Activated CD8-positive, alpha-beta T cell treated with anti-CD3 and anti-CD28 coated beads, Interleukin-2, amount 10 ng/mL, durations not matched to agents 7 days and 5 days (primary cell): ENCODE measurements at places on chromosomes 3 and 15. TPM values are rescaled to one million over a fixed set of nuclear protein-coding genes. Genes with fewer than 3 reads are reported as not detected.

DPPA4 gene
- not detected for total RNA-seq

OR5K2 gene
- total RNA-seq = not detected

DOCK3 gene
- total RNA-seq = 3.4 TPM

OR5H14 gene
- not detected for total RNA-seq

LRRK1 gene
- 0.66 TPM for total RNA-seq

PLAAT1 gene
- total RNA-seq = not detected

GHSR gene
- total RNA-seq = not detected

CLEC3B gene
- total RNA-seq = 0.29 TPM

CFAP44 gene
- total RNA-seq = 4.5 TPM

FOXL2NB gene
- total RNA-seq = not detected

SNUPN gene
- total RNA-seq = 32.5 TPM

ECT2 gene
- total RNA-seq = 57.2 TPM

ITIH1 gene
- not detected for total RNA-seq

PSTPIP1 gene
- total RNA-seq = 208 TPM

ITGA11 gene
- total RNA-seq = 0.39 TPM

FBXO40 gene
- not detected for total RNA-seq

ANKUB1 gene
- total RNA-seq = not detected

SCN11A gene
- total RNA-seq = not detected

ANKRD63 gene
- total RNA-seq = not detected

HIGD2B gene
- total RNA-seq = not detected

CCRL2 gene
- 10.1 TPM for total RNA-seq

C3orf70 gene
- total RNA-seq = 0.13 TPM

NCKIPSD gene
- total RNA-seq = 57.1 TPM

PP2D1 gene
- total RNA-seq = not detected

NPHP3 gene
- 16.9 TPM for total RNA-seq

DHX30 gene
- total RNA-seq = 72.8 TPM

HHLA2 gene
- total RNA-seq = 3.9 TPM

KBTBD12 gene
- not detected for total RNA-seq

AQP9 gene
- not detected for total RNA-seq

CCK gene
- not detected for total RNA-seq

SRP14 gene
- total RNA-seq = 182 TPM

POPDC2 gene
- total RNA-seq = 3.3 TPM

FAM43A gene
- 1.2 TPM for total RNA-seq

CCDC39 gene
- not detected for total RNA-seq

NRROS gene
- 39.9 TPM for total RNA-seq

GOLGA6L7 gene
- not detected for total RNA-seq

AGBL1 gene
- not detected for total RNA-seq

PRICKLE2 gene
- not detected for total RNA-seq

DRD3 gene
- not detected for total RNA-seq

MAN2C1 gene
- total RNA-seq = 123 TPM

SOX2 gene
- not detected for total RNA-seq

EOGT gene
- total RNA-seq = 13.6 TPM

SNX22 gene
- total RNA-seq = 0.58 TPM
